ENCODE measurements at places on chromosomes 3 and 15. TPM values are rescaled to one million over a fixed set of nuclear protein-coding genes. Genes with fewer than 3 reads are reported as not detected.

CATSPER2 gene
- 0.41 TPM for total RNA-seq

SUSD5 gene
- total RNA-seq = 0.59 TPM

BCL6 gene
- total RNA-seq = 6.8 TPM

SOX14 gene
- 1.2 TPM for total RNA-seq

GATA2 gene
- total RNA-seq = 3.9 TPM
